NCI-H1417 treated with DMSO at 0.1 percent for 48 hours (cell line): ENCODE measurements at places on chromosomes 7 and 10.

- DNase-seq, result no peak
Measured at GRCh38 chr7:20470726-20471125, 140.0 kb downstream of the ITGB8 start.

DNA sequence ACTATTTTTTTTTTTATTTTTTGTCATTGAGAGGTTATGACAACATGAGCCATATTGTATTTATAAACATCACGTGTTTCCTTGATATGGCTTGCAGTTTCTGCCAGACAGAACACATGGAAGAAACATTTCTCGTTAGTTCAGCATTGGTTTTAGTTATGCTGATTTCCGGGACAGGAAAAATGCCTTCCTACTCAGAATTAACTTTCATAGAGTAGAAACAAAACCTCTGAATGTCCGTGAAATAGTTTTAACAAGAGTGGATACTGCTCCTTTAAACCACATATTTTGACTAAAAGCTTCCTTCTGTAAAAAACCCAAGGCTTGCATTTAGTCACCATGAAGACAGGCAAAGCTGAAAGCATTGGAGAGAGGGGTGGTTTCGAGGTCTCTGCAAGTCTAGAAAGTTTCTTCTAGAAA lies 240.4 kb downstream of the KIAA1217 start:
- DNase-seq, result no peak

DNA sequence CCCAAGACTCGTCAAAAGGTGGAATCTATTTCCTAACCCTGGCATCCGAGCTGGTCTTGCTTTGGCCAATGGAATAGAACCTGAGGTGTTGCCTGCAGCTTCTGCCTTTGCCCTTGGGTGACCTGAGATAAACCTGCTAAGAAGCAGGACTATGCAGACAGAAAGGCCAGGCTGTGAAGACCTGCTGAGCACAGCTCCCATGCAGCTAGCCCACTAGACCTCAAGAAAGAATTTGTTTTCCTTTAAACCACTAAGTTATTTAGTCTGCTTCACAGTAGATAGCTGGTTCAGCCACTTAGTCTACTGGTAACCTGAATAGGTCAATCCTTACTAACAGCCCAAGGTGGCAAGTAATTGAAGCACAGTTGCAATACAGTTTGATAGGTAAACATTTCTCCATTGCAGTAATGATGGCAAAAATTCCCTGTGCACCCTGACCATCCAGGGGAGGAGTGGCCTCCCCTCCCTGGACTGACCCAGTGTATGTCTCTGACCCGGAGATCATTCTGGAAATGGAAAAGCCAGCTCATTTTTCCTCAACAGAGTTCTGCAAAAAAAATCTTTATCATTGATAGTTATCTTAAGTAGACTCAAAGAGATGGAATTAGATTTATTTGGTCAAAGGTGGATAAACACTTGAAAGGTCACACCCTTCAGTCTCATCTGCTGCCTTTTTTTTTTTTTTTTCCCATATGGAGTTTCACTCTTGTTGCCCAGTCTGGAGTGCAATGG lies 20.0 kb downstream of the TNS3 start:
- no peak for DNase-seq

DNA sequence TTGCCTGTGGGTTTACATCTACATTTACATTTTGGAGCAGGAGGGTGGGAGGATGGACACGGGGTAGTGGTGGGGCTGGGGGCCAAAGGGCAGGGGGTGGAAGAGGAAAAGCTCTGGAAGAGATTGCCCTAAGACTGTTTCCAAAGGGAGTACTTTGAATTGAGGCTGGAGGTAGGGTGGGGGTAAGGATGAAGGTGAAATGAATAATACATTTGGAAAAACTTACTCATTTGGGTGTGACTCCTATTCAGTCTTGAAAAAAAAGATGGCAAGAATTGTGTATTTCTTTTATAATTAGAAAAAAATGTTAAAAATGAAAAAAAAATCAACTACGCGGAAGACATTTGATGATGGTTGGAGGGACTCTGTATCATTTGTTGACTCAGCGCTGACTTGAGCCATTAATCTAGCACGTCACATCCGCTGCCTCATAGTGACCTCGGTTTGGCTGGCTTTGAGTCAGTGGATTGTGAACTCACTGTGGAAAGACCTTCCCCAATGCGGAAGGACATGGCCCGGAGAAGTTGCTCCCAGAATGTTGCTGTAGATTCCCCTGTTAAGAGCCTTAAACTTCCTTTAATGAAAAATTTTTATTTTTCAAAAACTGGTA lies 2.8 kb downstream of the FAM180A start:
- DNase-seq, result no peak

- DNase-seq, result no peak
Measured at GRCh38 chr10:120266022-120266421, 191.0 kb upstream of the PLPP4 start.

- no peak for DNase-seq
Measured at GRCh38 chr10:79468015-79468560, 22.7 kb upstream of the ZCCHC24 start.

DNA sequence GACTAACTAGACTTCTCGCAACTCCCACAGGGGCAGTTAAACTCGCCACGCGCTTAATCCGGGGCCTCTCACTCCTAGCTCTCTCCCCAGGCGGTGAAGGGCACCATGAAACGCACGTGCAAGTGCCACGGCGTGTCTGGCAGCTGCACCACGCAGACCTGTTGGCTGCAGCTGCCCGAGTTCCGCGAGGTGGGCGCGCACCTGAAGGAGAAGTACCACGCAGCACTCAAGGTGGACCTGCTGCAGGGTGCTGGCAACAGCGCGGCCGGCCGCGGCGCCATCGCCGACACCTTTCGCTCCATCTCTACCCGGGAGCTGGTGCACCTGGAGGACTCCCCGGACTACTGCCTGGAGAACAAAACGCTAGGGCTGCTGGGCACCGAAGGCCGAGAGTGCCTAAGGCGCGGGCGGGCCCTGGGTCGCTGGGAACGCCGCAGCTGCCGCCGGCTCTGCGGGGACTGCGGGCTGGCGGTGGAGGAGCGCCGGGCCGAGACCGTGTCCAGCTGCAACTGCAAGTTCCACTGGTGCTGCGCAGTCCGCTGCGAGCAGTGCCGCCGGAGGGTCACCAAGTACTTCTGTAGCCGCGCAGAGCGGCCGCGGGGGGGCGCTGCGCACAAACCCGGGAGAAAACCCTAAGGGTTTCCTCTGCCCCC lies 19.5 kb downstream of the WNT8B start:
- no peak for DNase-seq
